ENCODE measurements at places on chromosomes 5 and 9.

DNA sequence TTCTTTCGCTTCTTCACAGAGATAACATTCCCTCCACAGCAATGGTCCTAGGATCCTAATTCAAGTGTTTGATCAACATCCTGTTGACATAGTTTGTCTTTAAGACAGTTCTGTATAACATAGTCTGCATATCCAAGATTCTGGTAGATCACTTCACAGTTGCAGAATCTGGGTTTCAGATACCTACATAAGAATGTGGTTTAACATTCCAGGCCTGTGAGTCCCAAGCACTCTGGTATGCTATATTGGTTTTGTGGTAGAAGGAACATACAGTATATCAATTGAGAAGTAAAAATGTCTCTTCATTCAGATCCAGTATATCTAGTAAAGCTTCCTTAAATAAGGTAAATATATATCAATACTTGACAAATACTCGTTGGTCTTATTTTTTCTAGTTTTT lies 914.2 kb upstream of the CDH6 start:
- DNase-seq: no peak

DNA sequence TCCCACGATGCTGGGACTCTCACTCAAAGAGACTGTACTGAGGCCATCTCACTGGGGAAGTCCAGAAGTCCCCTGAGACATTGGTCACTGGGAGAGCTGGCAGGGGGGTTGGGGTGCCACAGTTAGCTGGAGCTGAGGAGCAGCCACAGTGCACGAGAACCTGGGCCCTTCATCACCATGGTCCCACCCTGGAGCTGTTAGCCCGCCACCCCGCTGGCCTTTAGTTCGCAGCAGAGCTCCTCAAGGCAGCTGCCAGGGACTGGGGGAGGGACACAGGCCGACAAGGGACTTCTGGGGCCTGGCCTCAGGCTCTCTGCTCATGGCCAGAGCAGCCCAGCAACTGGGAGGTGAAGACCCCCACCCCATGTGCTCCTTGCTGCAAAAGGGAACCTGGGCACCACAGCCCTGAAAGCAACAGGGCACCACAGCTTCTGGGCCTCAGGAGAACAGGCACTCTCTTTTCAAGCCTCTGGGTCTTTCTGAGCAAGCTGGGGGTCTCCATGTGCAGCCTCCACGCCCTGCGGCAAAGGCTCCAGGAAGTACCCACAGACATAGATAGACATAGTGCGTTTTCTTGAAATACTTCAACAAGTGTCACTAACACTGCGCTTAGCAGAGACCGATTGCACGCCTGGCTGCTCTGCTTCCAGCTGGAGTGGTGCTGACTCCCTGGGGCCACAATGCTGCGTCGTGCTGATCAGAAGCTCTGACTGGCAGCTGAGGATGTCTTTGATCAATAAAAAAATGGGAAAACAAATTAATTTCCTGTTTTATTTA lies 46.0 kb downstream of the VAV2 start:
- DNase-seq: no peak

- no peak for DNase-seq
These were observed 94.3 kb upstream of the NIPAL4 start for GRCh38 chr5:157365732-157366131.

DNA sequence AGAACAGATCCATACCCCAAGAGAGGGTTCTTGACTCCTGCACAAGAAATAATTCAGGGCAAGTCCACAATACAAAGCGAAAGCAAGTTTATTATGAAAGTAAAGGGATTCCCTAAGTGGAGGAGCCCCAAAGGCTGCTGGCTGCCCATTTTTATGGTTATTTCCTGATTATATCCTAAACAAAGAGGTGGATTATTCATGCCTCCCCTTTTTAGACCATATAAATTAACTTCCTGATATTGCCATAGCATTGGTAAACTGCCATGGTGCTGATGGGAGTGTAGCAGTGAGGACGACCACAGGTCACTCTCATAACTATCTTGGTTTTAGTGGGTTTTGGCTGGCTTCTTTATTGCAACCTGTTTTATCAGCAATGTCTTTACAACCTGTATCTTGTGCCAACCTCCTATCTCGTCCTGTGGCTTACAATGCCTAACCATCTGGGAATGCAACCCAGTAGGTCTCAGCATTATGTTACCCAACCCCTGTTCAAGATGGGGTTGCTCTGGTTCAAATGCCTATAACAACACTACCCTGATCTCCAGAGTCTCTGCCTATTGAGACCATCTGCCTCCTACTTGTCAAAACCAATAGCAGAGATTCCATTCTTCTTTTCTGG lies 154.4 kb upstream of the GRAMD2B start:
- no peak for DNase-seq

GRCh38 chr5:1931604-1932231 lies 49.0 kb upstream of the IRX4 start:
- no peak for DNase-seq

DNA sequence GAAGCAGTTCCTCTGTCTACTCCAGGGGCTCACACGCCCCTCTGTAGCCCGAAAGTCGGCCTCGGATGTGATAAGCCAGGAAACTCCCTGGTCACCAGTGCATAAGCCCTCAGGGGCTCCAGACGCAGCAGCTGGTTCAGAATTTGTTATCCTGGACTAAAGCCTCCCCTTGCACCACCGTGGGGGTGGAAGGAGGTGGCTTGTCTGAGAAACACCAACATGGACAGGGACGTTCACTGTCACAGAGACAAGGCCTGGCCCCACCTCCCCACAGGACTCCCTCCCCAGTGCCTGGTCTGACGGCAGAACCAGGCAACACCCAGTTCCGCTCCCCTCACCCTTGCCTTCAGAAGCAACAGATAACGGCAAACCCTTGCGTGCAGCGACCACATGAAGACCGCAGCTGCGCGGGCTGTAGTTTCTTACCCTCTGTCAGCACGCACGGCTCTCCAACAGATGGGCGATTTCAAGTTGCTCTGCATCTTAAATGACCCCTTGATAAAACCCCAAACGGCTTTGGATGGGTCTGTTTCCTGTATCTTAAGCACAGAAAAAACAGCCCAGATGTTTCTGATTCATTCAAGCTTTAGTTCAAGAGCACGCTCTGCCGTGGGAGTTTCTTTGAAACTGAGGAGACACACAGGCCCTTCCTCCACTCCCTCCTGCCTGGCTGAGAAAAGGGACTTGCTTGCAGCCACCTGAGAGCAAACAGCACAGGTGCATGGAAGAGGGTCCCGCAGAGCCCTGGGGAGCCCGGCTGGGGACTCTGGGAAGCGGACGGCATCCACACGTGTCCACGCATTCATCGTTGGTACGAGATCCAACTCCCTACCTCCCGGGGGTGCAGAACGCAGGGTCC lies 44.7 kb upstream of the NKD2 start:
- DNase-seq: no peak

- no peak for DNase-seq
These were observed 108.5 kb downstream of the NFIB start for GRCh38 chr9:14205463-14205862.

DNA sequence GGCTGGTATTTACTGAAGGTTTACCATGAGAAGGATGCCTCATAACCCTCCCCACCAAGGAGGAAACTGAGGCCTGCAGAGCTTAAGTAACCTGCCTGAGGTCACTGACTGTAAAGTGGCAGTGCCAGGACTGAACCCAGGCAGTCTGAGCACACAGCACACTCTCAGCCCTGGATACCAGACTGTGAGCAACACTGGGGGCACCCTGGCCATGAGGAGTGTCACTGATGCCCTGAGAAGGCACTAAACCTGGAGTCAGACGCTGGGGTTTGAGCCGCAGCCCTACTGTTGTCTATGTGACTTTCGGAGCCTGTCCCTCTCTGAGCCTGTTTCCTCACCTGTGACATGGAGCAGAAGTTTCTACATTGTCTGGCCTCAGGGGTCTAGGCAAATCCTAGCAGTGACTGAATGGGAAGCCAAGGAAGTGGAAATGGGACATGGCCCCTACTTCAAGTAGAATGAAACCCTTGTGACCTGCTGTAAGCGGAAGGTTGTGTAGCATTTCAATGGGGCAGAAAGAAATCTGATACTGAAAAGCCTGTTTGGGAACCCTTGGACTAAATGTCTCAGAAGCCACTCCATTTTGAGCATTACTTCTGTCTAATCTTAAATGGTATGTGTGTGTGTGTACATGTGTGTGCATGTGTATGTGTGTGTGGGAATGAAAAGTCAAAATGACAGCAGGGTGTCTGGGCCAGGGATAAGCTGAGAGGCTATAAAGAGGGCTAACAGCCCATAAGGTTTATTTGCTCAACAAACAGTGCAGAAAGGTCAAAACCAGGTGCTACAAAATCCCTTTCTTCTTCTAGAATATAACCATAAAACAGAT lies 36.0 kb downstream of the B4GALT1 start:
- peak; percentile 84 for DNase-seq

- no peak for DNase-seq
These were observed 147.0 kb downstream of the PSAT1 start for GRCh38 chr9:78443946-78444345.

DNA sequence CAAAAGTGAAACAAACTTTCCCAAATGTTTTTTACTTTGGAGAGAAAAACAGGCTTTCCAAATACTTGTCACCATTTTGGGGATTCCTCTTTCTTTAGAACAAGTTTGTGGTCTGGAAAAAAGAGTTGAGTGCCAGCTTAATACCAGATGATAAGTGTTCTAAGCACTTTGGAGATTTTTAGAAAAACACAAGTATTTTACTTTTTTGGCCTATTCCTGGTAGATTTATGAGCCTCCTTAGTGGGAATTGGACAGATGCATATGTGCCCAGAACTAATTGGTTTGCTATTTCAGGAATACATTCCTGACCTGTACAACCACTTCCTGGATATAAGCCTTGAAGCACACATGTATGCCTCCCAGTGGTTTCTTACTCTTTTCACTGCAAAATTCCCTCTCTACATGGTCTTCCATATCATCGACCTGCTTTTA lies 40.5 kb downstream of the GPR21 start:
- no peak for DNase-seq

DNA sequence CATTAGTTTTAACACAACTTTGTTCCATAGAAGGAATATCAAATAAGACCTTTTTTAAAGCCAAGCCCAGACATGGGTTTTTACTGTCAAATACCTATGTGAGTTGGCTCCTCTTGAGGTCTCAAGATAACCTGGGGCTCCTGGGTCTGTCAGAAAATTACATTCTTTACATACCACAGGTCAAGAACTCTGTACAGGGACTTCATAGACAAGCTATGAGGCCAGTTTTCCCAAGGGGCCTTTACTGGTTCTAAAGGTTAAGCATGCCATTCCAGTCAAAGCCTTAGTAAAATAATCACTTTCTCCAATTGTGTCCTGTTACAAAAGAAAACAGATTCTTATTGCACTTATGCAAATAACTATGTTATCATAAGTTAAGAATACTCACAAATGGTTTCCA lies 15.5 kb upstream of the SMC2 start:
- no peak for DNase-seq

- DNase-seq: peak; percentile 61
These were observed 572 bp downstream of the CDK5RAP2 start for GRCh38 chr9:120579139-120580050.

- no peak for DNase-seq
These were observed at the start of gene NXNL2 for GRCh38 chr9:88534456-88535225. Gene NXNL2, plus strand, starts transcription at chr9:88535178. Its CDS starts 257 bp downstream, at chr9:88535435.

- no peak for DNase-seq
These were observed 101.9 kb downstream of the WDR41 start for GRCh38 chr5:77390221-77390620.

DNA sequence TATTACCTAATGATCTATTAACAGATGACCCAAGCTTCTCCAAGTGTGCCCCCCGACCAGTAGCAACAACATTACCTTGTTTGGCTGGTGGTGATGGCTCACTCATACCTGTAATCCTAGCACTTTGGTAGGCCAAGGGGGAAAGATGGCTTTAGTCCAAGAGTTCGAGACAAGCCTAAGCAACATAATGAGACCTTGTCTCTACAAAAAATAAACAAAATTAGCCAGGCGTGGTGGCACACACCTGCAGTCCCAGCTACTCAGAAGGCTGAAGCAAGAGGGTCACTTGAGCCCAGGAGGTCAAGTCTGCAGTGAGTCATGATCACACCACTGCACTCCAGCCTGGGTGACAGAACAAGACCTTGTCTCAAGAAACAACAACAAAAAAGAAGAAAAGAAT lies 62.9 kb downstream of the GCNT1 start:
- peak; percentile 27 for DNase-seq

DNA sequence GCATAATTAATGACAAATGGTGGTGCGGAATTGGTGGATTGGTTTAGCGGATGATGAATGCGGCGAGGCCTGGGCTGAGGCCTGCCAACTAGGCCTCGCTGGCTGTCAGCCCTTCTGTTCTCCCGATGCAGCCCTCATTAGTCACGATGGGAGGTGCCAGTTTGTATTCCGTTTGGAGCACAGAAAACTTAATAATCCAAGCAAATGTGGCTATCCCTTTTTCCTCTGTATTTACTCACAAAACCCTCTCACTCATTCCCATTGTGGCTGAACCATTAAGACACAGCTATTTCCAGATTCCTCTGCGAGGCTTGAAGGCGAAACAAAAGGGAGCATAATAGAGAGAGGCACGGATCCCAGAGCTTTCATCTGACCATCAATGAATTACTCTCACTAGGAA lies 114.3 kb downstream of the MVB12B start:
- DNase-seq: no peak

DNA sequence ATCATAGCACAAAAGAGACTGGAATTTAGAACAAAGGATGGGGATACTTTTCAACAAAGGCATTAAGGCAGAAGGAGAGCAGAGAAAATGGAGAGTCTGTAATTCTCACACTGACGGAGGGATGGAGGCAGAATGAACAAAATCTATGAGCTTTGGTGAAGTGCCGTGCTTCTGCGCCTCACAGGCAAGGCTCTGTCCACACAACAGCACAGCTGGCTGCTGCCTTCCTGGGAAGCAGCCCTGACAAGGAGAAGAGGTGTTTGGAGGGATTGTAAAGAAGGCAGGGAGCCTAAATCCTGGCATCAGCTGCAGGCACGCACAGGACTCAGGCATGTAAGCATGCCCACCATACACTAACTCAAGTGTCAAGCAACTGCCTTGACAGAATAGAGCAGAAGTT lies 485.2 kb upstream of the KIF2A start:
- no peak for DNase-seq

GRCh38 chr9:100428871-100429654 lies 2.1 kb downstream of the MSANTD3 start:
- peak; percentile 65 for DNase-seq

- DNase-seq: peak; percentile 59
These were observed 1.8 kb downstream of the SLC6A18 start for GRCh38 chr5:1226839-1227581.

GRCh38 chr9:133943036-133943780 lies 48.9 kb downstream of the VAV2 start:
- DNase-seq: no peak

DNA sequence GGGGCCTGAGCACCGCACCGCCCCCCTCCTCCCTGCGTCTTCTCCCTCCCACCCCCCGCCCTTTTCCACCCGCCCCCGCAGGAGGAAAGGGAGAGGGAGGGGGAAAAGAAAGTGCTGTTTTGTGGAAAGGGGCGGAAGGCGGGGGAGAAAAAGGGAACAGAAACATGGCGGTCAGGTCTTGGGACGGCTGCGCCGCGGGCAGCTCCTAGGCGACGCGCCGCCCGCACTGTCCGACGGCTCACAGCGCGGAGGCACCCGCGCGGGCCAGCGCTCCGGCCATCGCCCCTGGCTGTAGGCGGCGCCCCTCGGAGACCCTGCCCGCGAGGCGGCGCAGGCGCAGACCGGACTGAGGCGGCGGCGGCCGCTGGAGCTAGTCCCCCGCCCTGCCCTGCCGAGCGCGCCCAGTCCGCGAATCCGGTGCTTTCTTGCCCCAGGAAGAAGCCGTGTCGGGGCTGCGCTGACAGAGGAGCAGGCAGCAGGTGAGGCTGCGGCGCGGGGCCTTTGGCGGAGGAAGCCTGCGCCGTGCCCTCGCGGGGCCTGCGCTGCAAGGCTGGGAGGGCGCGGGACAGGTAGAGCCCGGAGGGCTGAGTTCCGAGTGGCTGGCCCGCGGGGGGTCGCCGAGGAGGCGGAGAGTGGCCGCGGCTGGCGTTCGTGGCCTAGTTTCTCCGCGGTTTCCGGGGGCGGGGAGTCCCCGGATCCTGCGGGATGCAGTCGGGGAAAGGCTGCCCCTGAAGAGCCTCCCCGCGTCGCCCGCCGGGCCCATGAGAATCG lies at the start of gene DENND4C:
Gene DENND4C, plus strand, starts transcription at position 339 of the 771 bp plus-strand sequence. CDS start 45,482 bp downstream, outside the sequence.
- peak; percentile 91 for DNase-seq
